ENCODE measurements at places on chromosomes 4 and X.

DNA sequence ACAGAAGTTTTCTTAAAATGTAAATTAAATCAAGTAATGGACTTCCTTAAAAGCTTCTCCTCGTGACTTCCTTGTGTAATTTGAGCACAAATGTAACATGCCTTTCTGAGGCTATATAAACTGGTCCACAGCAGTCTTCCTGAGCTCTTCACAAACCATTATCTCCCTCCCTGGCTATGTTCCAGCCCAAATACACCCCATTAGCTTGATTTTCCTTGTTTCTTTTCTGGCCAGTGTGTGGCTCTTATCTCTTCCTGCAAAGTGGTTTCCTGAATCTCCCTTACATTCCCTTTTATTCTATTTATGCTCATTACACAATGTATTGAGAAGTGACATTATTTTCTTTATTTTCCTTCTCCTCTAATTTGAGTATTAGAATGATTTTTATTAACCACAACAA, 1085.3 kb upstream of the PCDH10 start:
- no peak for DNase-seq

- DNase-seq: no peak
Observed at GRCh38 chrX:33183361-33183760, 28.0 kb downstream of the DMD start.

GRCh38 chr4:68271851-68272357, 26.4 kb upstream of the TMPRSS11B start:
- peak; percentile 57 for DNase-seq

- no peak for DNase-seq
Observed at GRCh38 chr4:41257257-41257901, 651 bp downstream of the UCHL1 start.

GRCh38 chr4:40003986-40004385, 26.3 kb upstream of the PDS5A start:
- no peak for DNase-seq

DNA sequence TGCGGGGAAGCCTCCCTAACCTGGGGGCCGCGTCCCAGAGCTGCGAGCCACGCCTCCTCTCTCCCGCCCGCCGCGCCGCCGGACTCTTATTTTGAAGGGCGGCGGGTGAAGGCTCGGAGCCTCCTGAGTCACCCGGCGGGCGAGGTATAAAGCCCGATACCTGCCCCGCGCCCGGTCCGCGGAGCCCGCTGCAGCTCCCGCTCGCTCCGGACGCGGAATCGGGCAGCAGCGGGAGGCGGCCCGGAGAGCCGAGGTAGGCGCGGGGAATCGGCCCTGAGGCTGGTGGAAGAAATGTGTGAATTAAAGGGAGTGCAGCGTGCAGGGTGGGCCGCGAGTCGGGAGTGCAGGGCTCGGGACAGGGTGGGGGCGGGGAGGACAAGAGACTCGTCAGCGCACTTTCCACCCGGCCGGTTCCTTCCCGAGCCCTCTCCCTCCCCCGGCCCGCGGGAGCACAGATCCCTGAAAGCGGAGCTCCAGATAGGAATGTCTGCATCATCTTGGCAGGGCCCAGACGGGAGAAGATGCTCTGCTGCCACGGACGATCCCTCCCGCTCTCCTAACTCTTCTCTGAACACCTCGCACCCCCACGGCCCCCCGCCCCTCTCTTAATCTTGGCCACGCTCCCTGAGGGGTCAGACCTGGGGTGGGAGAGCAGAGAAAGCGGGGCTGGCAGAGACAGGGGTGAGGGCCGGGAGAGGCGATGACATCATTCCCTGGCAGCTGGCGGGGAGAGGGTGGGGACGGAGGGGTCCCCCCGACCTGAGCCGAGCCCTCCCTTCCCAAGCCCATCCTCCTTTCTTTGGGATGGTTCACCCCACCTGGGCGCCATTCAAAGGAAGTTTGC, 177.9 kb downstream of the CBR4 start:
- DNase-seq: peak; percentile 50

GRCh38 chr4:6453688-6453990, 18.8 kb downstream of the PPP2R2C start:
- DNase-seq: no peak

DNA sequence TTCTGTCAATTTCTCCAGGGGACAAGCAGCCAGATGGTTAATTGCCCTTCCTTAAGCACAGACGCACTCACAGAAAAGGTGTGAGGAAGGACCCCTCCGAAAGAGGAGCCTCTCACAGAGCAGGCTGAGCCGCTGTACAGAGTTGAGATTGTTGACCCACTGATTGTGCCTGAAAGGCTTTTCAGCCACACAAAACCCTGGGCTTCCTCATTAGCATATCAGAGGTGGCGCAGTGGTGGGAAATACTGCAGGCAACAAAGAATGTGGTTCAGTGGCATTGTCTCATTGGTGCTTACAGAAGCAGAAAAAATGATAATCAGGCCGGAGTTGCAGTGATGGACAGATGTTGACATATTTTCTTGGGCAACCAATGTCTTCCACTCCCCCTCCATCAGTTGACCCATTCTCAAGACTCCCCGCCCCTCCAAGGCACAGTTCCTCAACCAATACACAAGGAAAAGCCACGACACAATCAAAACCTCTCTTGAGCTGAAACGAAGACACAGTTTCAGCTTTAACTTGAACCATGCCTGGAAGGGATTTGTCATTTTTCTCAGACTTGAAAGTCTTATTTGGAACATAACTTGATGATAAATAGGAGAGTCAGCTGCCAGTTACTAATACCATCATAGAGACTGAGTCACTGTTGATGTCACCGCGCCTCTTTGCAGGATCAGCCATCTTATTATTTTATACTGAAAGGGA, 53.1 kb downstream of the ATXN3L start:
- no peak for DNase-seq

- no peak for DNase-seq
Observed at GRCh38 chr4:38612646-38613414, 51.2 kb upstream of the KLF3 start.

- no peak for DNase-seq
Observed at GRCh38 chr4:165631208-165631894, 241.7 kb upstream of the TLL1 start.

- no peak for DNase-seq
Observed at GRCh38 chr4:89788206-89789072, 48.5 kb downstream of the SNCA start.

DNA sequence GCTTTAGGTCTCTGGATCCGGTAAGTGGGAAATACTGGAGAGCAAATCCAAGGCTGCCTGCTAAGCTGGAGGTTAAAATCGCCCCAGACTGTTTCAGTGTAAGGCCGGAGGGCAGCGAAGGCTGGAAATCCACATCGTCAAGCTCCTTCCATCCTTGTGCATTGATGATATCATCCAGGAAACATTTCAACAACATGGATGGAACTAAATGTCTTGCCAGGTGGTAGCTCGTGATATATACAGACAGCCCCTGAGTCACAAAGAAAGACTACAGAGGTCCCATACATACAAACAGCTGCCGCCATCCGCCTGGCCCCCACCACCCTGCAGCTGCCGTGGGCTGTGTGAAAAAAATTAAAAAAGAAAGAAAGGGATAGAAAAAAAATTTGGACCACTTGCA, 148.9 kb upstream of the RBPJ start:
- DNase-seq: no peak

- DNase-seq: no peak
Observed at GRCh38 chr4:96593422-96593821, 753.5 kb downstream of the PDHA2 start.

GRCh38 chr4:23891064-23891421, 1.2 kb upstream of the PPARGC1A start:
- no peak for DNase-seq

DNA sequence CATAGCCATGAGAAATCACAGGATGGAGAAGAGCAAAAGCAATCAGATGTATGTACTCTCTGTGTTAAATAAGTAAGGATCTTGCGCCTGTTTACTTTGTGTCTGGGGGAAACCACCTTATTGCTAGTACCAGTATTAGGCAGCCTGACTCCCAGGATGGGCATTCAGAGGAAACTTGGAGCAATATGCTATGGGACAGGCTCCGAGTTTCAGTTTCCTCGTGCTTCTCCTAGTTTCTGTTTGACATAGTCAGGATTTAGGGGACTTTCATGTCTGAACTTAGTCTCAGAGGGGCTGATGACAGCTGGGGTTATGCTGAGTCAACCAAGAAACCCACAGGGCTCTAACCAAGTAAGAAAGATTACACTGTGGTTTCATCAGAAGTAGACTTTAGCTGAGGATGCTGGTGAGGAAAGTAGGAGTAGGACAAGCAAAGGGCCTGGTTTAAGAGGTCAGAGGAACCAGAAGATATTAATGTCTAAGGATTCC, 13.5 kb downstream of the NSUN7 start:
- peak; percentile 46 for DNase-seq

DNA sequence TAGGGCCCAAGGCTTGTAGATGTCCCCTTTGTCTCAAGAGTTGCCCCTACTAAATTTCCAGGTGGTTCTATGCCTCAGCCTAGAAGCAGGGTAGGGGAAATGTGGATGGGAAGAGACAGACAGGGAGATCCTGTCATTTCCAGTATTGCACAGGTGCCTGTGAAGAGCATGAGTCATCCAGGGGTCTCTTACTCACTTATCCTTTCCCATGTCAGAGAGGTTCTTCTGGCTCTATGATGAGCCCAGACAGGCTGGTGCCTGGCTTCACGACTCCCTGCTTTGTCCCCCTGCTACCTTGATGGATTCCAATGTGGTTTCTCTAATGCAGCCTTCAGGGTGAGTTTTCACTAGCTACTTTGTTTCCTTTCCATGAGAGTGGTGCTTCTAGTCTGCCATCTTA, 35.2 kb upstream of the DDX60 start:
- DNase-seq: no peak

DNA sequence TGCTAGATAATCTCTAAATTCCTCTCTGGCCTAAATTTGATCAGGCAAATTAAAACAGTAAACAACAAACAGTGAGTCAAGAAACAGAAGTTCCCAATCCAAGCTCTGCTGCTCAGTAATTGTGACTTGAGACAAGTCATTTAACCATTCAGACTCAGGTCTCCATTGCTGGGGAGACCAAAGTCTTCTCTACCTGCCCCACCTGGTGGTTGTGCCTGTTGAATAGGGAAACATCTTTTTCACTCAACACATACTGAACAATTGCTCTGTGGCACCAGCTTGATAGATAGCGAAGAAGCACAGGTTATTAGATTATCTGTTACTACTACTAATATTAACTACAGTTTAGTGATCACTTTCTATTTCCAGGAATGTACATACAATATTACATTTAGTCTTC, 112.1 kb upstream of the EOLA2 start:
- DNase-seq: no peak

GRCh38 chr4:19983072-19983471, 268.6 kb upstream of the SLIT2 start:
- no peak for DNase-seq

GRCh38 chr4:70496231-70496630, 22.1 kb upstream of the AMTN start:
- no peak for DNase-seq

DNA sequence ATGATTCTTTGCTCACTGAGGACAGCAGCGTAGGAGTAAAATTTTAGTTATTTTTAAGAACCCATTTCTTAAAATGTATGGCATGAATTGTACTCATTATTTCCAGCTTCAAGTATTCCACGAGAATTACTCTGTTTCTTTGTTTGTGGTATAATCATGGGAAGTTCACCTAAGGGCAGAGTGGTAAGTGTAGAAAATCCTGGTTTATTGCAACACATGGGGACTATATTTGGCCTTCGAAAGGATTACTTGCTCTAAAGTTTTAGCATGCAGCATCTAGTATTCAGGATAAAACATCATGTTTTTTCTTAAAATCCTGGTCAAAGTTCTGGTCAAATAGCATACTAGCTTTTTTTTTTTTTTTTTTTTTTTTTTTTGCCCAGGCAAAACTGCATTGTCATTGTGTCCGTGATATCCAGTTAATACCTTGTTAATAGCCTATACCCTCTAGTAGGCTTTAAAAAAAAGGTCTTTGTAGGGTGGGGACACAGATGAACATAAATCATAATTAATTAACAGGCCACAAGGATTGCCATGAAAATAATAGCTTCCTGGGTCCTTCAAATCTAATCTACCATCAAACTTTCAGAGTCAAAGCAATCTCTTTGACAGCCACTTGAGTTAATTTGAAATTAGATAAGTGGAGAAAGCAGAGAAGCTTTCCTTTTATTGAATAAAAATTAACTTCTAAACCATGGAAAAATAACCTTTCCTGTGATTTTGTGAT, 44.6 kb upstream of the VEGFC start:
- DNase-seq: no peak

DNA sequence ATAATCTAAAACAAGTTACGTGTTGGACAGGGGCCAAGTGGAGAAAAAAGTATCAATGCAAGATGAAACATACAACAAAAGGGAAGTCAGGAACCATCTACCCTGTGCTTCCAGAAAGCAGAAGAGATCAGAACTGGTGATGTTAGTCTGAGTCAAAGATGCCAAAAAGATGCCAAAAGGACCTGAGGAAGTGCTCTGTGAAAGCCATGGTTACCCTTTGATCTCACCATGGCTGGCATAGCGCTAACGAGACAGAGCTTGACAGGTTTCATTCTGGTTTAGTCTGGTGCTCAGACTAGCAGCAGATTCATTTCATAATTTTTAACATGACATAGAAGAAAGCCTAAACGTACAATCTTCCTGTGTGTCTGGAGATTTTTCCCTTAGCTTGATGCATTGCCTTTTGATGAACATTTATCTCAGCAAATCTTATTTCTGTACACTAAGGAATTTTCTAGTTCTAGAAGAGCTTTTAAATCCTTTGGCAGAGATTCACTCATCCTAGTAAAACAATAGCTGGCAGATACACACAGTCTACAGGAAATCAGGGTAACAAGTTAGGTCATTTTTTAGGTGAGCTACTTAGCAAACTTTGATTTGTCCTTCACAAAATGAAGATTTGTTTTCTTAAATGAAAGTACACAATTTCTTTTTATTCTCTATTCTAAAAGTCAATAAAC, 87.7 kb downstream of the COL25A1 start:
- DNase-seq: no peak

DNA sequence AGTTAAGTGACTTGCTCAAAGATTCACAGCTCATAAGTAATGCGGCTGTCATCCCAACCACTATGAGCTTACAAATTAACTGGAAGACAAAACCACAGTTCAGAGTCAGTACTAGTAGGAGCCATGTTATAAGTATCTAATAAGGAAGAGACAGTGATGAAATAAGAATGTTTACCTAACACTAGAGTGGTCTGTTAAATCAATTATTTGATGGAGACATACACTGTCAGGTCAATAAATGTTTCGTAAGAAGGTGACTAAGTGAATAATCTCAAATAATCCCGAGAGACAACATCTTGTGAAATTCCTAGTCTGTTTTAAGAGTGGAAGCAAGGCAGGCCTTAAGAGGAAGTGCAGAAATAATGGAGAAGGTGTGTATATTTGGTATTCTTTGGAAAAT, 25.8 kb upstream of the AMELX start:
- DNase-seq: no peak

DNA sequence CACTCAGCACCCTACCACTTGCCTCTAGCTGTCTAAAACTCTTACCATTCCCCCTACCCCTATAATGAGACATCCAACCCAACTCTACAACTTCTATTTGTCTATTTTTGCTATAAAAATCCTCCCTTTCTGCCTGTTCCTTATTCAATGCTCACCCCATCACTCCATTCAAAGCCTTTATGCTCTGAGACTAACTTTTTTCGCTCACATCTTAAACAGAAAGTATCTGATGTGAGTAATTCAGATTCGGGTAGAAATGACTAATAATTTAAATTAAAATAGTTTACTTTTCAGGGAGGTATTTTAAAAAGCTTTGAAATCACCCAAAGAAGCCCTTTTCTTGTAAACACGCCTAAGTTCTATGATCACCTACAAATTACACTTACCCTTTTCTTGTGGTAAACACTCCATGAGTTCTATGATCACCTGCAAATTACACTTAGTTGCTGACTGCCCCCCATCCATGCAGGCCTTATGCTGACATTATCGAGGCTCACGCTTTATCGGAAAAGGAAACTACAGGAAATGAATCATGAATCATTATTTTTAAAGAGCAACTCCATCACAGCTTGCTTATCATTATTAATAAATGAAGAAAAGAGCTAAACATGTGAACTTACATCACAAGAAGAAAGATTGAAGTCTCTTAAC, 168.7 kb upstream of the PPP1R2C start:
- DNase-seq: peak; percentile 87

Data from CD4-positive, CD25-positive, alpha-beta regulatory T cell (primary cell).